ENCODE measurements at places on chromosomes 6 and 20.

DNA sequence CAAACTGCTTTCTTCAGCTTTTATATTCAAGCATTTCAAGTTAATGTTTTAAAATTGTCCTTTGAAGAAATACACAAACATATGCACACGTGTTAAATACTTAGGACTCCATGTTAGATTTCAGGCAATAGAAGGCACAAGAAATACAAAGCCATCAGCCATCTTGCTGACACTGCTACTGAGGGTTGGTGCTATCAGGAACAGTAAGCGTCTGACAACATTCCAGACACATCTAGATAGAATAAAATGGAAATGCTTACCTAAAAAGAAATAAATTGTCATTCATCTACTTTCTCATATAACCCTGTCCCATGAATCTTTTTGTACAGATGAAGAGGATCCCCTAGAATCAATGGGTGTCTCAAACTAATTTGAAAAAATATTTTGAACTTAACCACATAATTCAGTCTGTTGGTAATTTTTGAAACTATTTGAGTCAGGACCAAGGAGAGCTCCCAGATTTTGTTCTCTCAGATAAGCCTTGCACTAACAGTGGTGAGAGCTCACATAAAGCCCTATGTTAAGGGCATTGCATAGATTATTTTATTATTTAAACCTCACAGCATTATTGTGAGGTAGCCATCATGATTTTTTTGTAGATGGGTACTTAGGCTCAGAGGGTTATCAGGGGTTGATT lies 631.1 kb upstream of the POU3F2 start:
- no peak for DNase-seq

- no peak for DNase-seq
These were observed 67.7 kb downstream of the SLC16A10 start for GRCh38 chr6:111154981-111155380.

- no peak for DNase-seq
These were observed 5.5 kb downstream of the UBR2 start for GRCh38 chr6:42569102-42570028.

DNA sequence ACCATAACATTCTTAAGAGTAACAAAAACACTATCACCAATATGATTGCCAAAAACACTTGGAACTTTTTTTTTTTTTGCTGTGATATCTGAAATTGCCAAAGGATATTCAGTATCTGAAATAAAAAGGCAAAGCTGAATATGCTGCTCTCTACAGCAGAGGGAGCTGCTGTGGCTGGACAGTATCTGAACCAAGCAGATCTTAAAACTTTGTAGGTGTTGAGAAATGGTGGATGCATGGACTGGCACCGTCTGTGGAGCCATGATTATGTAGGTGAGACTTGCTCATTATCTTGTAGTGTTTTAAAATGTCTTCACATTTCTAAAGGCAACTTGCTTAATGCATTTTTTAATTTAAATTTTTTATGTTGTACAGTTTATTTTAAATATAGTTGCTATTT lies 9.2 kb downstream of the PDCD2 start:
- no peak for DNase-seq

DNA sequence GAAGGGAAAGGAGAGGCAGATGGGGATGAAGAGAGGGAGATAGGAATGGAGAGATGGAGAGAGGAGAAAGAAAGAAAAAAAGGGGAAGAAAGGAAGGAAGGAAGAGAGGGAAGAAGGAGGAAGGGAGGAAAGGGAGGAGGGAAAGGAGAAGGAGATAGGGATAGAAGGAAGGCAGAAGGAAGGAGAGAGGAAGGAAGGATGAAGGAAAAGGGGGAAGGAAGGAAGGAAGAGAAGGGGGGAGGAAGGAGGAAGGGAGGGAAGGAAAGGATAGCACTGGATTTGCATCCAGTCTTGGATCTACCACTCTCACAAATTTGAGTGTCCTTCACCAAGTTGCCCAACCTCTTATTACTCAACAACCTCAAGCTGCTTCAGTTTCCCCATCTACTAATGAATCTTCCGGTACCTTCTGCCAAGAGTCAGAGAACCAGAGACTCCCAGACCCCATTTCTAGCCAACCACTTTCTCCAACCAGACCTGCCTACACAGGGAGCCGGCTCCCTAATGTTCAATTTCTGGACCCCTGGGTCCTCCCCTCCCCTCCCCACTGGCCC lies 79.7 kb upstream of the FOXP4 start:
- no peak for DNase-seq

- peak; percentile 7 for DNase-seq
These were observed 126.0 kb upstream of the ADGRF1 start for GRCh38 chr6:47168180-47168579.

DNA sequence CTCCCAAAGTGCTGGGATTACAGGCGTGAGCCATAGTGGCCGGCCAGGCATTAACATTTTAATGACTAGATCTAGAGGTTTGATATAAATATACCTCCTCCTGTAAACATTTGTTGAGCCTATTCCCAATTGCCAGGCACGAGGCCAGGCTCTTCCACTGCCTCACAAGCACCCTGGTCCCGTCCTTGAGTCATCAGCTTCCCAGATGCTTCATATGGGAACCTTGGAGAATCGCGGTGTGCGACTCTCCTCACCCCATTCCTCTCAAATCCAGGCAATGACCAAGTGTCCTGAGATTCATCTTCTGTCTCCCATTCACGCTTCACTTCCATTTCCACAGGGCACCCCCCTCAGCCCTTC lies 35.9 kb upstream of the PIM1 start:
- no peak for DNase-seq

- DNase-seq, result no peak
These were observed 63.4 kb upstream of the FBXL4 start for GRCh38 chr6:99011151-99011550.

GRCh38 chr6:130692659-130693058 lies 134.5 kb upstream of the SMLR1 start:
- no peak for DNase-seq

DNA sequence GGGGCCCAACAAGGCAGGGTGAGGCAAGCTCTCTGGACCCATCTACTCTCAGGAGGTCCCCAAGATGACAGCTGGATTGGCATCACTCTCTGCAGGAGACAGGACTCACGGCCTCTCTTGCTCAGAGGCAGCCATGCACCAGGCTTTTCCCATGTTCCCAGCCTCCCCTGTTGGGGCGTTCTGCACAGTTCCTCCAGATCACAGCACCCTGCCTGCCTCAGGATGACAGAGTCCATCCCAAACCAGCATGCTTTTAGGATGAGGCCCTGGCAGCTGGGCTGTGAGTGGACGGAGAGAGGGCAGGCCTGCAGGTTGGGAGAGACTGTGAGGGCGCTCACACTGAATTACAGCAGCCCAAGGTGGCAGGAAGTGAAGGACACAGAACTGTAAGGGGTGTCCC lies 143.2 kb upstream of the MLN start:
- no peak for DNase-seq

- no peak for DNase-seq
These were observed 24.1 kb upstream of the GCLC start for GRCh38 chr6:53568776-53569616.

GRCh38 chr6:31830886-31831335 lies 3.4 kb downstream of the HSPA1B start:
- no peak for DNase-seq

- peak; percentile 68 for DNase-seq
These were observed 10.0 kb downstream of the BICRAL start for GRCh38 chr6:42791706-42792320.

DNA sequence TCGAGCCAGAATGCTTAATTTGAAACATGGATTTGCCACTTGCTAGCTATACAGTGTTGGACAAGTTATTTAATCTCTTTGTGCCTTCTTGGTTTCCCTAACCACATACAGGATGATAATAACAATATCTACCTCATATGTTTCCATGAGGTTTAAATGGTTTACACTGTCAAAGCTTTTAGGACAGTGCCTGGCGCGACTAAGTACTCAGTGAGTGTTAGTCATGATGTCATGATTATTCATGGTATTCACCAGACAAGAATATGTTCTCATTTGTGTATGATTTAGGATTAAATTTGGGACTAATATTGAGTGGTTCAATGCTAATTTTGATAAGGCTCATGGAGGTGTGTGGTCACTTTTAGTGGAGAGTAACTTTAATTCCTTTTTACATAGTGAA lies 167.4 kb downstream of the EYA4 start:
- no peak for DNase-seq

DNA sequence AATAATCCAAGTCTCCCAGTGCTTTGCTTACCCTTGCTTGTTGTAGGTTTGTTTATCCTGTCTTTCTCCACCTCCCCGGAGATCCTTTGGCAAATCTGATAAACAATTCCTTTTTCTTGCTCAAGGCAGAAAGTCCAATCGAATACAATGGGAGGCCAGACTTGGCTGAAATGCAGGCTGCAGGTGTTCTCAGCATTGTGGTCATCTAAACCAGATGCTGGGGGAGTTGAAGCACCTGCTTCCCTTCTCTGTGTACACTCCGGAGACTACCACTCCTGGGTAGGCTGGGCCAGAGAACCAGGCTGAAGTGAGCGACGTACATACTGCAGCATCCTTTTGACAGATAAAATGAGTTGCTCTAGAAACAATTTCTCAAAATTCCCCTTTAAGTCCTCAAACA lies 82.6 kb upstream of the PREP start:
- DNase-seq, result peak; percentile 26

GRCh38 chr20:25083773-25084625 lies 2.1 kb upstream of the VSX1 start:
- no peak for DNase-seq
